ENCODE measurements at places on chromosomes 3 and 15.

- no peak for DNase-seq
These were observed 19.6 kb upstream of the OR5K4 start for GRCh38 chr3:98333989-98334606.

GRCh38 chr15:49286649-49287404, 116.8 kb downstream of the GALK2 start:
- DNase-seq: no peak

GRCh38 chr3:11969986-11970385, 34.2 kb upstream of the SYN2 start:
- no peak for DNase-seq

GRCh38 chr3:128364291-128364690, 102.4 kb downstream of the DNAJB8 start:
- no peak for DNase-seq

DNA sequence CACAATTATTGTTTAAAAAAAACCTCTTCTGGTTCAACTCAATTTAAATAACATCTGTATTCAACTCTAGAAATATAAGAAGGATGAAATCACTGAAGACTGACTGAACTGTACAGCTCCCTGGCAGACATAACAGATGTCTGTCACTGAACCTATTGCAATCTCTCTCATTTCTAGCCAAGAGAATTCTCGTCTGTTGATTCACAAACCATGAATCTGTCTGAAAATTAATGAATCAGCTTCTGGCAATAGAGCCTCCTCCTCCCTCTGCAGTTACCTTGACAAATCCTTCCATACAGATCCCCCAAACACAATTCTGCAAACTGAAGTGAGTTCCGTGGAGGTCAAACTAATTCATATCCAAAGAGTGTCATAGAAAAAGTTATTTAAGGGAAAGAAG, 561.4 kb downstream of the PYDC2 start:
- no peak for DNase-seq

DNA sequence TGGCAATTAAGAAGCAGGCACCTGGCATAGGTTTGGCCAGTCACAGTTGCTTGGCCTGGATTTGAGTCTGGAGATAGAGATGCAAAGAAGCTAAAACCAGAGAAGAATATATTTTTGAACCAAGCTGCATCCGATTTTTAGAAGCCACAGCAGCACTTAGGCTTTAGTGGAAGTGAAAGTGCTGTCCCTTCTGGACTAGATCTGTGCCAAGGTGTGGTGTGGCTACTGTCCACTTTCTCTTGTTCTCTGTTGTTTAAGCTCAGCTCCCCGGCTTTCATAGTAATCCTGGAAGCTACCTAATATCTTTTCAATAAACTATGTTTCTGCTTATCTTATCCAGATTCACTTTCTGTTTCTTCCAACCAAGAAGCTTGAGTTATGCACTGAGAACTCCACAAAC, 183.4 kb upstream of the THRB start:
- no peak for DNase-seq

- no peak for DNase-seq
These were observed 137.7 kb upstream of the TMEM108 start for GRCh38 chr3:132900481-132900880.

GRCh38 chr15:98751767-98752166, 103.4 kb downstream of the IGF1R start:
- DNase-seq: no peak

DNA sequence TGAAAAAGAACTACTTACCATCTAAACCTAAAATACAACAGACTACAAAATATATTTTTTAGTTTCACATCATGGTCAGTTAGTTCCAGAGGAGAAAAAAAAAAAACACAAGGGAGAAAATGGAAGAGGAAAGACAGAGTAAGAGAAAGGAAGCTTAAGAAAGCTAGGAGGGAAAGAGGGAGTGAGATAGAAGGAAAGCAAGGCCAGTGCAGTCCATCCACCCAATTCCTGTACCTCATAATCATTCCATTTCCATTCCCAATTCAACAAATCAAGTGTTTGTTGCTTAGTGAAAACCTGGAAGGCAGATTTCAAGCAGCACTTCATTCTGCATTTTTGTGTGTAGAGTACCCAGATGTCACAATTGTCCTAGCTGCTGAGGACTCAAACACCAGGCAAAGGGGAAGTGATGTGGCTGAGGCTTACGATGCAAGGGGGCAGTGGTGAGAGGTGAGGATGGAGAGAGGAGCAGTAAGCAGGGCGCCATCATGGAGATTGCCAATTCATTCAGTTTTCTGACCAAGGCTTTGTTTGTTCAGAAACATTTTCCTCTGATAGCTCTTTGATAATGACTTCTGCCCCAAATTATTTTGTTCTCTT, 83.6 kb upstream of the GSK3B start:
- no peak for DNase-seq

- no peak for DNase-seq
These were observed 43.7 kb downstream of the NMD3 start for GRCh38 chr3:161264852-161265251.

DNA sequence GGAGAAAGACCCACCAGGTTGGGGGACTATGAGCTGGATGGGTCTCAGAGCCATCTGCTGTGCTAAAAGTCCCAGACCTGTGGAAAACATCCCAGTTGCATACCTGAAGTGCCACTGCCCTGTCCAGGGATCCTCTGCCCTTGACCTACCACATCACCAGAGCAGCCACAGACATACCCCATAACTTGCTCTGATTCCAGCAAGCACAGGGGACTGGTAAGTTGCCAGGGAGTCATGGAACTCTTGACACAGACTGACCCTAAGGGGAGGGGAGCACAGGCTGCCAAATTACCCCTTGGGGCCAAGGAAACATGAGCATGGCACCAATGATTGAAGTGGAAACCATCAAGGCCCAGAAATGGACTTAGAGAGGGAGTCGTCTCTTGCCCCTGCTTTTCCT, 1335.1 kb upstream of the ALCAM start:
- DNase-seq: no peak

- DNase-seq: no peak
These were observed 20.9 kb downstream of the NEK11 start for GRCh38 chr3:131047582-131047981.

DNA sequence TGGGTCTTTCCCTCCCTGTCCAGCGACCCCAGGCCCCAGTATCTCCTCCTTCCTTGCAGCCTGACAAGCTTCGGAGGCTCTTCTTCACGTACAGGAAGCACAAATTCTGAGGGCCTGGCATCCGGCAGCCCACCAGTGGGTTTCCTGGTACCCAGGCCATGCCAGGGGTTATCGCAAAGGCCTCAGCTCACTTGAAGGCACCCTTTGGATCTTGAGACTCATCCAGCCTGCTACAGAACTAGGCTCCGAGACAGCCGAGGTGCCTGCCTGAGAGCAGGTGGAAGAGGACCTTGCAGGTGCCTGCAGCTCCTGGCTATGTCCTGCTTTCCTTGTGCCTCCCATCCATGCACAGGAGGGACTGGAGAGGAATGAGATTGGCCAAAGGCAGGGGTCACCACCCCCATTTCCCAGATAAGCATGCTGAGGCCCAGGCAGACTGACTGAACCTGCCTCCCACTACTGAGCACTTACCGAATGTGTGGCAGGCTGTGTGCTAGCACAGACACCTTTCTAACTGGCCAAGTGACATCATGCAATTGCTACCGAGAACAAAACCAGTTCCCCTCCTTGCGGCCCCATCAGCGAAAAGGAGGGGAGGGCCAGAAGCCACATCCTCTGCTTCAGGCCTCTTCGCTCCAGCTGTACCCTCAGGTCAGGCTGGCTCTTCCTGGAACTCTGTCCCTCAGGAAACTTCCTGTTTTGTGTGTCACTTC, 11.2 kb downstream of the SH2D7 start:
- DNase-seq: peak; percentile 54

DNA sequence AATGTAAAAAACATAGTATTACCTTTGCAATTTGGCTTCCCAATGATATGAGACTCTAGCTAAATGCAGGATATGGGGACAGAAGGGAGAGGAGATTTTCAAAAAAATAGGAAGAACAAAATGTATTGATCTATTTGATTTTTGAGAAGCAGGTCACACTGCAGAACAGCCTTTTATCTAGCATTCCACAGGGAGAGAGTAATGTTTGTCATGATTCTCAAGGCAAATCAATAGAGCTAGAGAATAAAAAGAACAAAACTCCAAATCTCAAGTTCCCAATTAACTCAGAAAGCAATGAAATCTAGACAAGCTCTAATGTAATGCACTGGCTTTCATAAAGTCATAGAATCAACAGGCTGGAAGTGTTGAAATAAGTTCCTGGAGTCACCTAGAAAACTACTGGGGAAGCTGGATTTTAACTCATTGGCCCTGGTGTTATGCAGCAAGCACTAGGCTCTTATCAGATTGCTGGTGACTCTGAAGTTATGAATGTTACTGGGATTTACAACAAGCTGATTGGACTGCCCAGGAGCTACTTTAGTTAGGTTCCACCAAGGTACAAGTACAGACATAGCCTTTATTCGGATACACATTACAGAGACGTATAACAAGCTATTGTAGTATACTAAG, 442.8 kb downstream of the FGF12 start:
- no peak for DNase-seq

DNA sequence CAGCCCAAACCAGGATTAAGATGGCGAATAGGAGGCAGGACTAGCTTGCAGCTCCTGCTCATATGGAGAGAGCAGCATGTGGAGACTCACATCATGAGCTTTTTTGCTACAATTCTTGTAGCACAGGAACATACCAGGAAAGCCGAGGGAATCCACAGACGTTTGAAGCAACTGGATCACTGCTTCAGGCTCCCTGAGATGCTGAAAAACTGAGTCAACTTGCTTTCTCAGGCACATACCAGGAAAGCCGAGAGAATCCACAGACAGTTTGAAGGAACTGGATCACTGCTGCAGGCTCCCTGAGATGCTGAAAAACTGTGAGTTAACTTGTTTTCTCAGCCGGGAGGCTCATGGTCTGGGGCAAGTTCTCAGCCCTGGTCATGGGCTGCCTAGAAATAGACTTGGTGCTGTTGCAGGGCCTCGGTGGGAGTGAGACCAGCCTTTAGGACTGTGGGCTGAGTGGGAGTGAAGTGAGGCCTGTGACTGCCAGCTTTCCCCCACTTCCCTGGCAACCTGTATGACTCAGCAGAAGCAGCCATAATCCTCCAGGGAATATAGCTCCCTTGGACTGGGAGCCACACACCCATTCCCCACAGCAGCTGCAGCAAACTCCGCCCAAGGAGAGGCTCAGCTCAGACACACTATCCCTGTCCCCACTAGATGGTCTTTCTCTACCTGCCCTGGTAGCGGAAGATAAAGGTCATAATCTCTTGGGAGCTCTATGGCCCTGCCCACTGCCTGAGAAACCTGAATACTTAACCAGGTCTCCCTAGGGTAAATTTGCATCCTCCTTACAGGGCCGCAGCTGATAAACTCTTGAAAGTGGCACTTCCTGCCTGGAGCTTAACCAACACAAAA, 51.9 kb upstream of the PFN2 start:
- DNase-seq: no peak

DNA sequence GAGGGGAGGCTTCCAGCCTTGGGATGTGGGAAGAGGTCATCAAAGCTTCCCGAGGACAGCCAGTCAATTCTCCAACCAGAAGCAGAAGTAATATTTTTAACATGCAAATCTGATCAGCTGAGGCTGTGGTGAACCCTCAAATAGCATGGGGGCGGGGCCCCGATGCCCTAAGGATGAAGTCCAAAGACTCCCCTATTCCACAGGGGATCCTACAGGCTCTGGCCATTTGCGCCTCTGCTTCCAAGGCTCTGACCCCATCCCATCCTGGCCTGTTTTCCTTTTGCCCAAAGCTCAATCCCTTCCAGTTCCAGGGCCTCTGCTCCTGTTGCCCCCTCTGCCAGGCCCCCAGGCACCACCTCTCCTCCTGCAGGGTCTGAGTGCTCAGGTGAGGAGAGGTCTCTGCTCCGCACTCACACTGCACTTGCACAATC, 6.7 kb upstream of the CSK start:
- no peak for DNase-seq

GRCh38 chr3:195356151-195357086, 85.5 kb upstream of the XXYLT1 start:
- DNase-seq: no peak

- no peak for DNase-seq
These were observed 86.7 kb upstream of the EPHB3 start for GRCh38 chr3:184474897-184475296.

- no peak for DNase-seq
These were observed 2.3 kb upstream of the GRM2 start for GRCh38 chr3:51704511-51704950.

DNA sequence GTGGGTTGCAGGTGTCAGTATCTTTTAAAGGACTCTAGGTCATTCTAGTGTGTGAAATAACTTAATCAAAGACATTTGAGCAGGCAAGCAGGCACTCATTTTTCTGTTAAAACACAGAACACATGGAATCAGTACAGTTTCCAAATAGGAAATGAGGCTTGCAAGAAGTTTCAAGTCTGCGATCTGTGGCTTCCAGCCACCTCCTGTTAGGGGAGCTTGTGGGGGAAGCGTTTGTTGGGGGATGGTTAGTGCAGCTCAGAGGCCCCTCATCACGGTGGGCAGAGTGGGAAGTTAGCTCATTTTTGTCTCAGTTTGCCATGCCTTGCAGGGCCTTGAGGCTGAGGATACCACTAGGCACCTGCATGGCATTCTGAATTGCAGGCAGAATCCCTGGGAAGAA, 59.9 kb downstream of the SLC6A11 start:
- no peak for DNase-seq

DNA sequence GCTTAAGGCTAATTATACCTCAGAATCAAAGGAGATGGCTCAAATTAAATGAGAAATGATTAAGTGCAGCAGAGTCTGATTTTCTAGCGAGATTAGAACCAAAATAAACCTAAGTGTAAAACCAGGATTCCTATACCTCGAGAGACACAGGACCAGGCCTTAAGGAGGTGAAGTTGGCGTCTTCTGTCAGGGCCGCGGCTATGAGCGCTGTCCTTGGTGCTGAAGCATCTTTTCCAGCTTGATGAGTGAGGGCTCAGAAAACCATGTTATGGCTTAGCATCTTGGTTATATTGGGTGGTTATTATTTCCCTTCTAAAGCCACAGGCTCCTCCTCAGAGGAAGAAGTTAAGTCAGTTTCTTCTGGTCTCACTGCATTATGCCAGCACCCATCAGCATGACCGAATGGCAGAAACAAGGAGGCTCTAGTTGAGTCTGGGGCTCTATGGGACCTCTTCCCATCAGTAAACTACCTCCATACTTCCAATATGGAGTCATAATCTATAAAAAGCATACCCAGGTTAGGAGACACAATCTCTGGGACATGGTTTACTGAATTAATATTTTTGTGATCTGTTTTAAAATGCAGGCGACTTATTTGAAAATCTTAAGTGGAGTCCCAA, 120.1 kb upstream of the NMNAT3 start:
- DNase-seq: no peak

DNA sequence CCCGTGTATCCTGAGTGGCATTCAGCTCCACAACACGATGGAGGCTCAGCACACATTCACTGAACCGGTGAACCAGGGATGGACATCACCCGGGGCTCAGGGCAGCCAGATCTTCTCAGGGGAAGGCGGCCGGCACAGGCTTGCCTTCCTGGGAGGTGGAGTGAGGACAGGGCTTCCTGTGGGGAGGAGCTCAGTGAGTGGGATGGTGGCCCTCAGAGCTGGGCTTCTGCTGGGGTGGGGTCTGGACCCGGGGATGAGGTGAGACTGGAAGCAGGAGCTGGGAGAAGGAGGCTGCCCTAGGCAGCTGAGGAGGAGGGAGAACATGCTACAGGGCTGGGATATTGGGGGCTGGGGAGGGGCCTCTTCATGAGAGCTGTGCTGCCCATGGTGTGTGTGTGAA, 58.5 kb upstream of the PRR23E start:
- DNase-seq: no peak

- no peak for DNase-seq
These were observed 104.3 kb downstream of the GHSR start for GRCh38 chr3:172343979-172344378.

GRCh38 chr3:5144316-5144994, 22.4 kb downstream of the ARL8B start:
- DNase-seq: no peak
